ENCODE measurements at places on chromosomes 12 and 14.

DNA sequence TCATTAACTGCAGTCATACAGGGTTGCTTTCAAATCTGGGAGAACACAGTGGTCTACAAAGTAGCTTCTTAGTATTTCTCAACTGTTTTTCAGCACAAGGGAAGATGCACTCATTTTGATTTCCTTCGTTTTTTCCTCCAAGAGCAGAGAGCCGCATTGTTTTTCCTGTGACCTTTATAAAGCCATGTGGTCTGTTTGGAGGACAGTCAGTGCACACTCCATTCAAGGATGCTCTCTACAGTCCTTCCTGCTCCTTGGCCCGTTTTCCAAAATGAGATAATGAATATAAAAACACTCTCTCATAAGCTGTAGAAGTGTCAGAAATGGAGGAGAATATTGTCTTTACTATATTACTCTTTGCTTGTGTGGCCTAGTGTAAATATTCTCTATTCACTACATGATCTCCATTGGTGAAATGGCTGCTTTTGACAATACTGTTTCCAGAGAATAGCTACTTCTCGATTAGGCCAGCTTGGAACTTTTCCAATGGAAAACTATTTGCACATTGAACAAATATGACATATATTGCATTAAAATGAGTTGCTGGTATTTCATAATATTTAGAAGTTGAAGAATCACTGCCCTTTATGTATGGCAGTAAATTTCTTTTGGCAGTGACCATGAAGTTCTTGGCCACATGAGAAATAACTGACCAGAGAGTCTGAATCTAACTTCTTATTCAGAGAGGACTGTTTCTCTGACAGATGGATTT lies 393.1 kb upstream of the RGS6 start:
- no peak for DNase-seq

- DNase-seq, result no peak
Measured at GRCh38 chr14:90816681-90817436, 629 bp upstream of the TTC7B start.

GRCh38 chr12:11014234-11014633 lies 8.2 kb downstream of the TAS2R19 start:
- DNase-seq, result no peak

GRCh38 chr12:32252199-32253073 lies 145.8 kb downstream of the BICD1 start:
- peak; percentile 17 for DNase-seq

GRCh38 chr14:52780893-52781292 lies 10.5 kb downstream of the GNPNAT1 start:
- DNase-seq, result no peak

DNA sequence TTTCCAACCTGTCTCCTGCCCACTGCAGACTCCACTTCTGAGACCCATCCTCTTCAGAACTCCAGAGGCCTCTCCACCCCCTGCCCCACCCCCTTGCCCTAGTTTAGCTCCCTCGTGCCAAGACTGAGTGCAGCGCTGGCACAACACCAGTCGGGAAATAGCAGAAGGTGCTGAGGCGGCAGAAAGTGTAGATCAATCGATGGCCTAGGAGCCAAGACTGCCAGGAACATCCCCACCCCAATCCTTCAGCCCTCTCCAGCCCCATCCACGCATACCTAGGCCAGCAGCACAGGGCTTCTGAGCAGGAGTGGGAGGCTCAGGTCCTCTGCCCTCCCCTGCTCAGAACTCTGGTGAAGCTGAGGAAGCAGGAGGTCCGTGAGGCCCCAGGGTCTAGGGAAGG lies 1.1 kb downstream of the CPNE6 start:
- DNase-seq, result no peak

GRCh38 chr12:64876388-64877071 lies 52.1 kb downstream of the TBC1D30 start:
- DNase-seq, result no peak

DNA sequence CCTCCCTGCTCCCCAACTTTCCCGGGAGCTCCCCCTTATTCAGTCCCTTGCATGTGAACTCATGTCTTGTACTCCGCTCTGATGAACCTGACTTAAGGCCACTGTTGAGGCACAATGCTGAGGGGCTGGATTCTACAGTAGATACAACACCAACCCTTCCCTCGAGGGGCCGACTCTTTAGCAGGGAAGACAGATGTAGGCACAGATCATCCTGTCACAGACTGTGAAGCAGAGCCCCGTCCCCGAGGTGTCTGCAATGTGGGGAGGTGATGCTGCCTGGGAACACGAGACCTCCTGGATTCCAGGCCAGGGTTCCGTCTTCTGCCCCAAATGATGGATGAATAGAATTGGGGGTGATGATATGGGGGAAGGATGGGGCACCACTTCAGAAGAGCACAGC lies 175.1 kb downstream of the CHST11 start:
- no peak for DNase-seq

- DNase-seq, result no peak
Measured at GRCh38 chr14:104200591-104200990, 62.2 kb downstream of the KIF26A start.

DNA sequence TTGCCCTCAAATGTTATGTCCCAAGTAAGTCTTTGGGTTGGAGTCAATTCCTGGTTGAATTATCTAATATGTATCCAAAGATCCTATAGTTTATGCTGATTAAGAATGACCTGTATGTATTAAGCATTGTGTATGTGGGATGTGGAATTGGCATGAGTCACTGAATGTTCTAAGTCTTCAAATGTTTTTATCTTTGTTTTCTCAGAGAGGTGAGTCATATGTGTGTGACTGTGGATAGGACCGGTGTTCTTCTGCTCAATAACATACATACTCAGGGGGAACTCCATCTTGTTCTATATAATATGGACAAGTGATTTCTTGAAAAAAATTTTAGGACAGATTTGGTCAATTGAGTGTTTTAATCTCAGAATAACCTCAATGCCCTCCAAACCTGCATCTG lies 57.9 kb downstream of the NAV3 start:
- DNase-seq, result no peak

DNA sequence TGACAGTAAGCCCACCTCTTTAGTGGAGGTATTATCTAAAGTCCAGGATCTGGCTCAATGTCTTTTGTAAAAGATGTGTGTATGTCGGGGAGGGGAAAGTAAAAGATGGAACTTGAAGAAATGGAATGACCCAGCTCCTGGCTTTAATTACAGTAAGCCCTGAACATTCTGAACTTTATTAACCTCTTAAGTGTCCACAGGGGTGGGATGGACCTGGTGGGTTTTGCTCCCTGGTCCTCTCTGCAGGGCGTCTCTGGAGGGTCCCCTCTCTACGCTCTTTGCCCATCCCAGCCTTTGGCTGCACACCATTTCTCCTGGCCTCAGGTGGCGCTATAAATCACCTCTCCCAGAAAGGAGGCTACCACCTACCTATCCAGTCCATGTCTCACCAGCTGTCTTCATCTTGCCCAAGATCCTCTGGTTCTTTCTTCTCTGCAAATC lies 3.7 kb upstream of the CISTR start:
- no peak for DNase-seq

DNA sequence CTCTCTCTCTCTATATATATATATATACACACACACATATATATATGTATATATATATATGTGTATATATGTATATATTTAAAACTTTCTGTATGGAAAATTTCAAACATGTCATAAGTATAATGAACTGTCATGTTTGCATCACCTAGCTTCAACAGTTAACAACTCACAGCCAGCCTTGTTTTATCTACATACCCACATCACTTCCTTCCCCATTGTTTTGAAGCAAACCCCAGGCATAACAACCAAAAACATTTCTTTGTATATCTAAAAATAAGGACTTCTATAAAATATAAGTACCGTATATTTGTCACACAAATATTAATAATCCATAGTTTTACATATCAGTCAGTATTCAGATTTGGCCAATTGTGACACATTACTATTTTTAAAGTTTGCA lies 57.4 kb downstream of the PAPOLA start:
- no peak for DNase-seq

GRCh38 chr14:26744903-26745302 lies 147.1 kb upstream of the NOVA1 start:
- DNase-seq, result no peak

DNA sequence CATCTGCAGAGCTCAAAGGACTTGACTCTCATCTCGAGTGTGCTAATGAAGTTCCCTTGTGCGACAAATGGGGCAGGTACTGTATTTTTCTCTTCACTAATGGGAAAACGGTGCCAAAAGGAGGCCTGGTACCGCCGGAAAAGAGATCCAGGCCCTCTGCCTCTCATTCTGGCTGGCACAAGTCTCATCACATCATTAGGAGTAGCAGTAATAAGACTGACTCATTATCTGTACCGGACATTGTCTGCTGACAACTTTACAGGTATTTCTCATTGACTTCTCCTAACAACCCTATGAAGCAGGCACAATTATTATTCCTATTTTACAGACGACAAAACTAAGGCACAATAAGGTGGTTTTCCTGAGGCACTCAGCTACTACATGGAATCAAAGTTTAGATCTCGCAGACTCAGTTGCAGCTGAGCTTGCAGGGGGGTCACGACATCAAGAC lies 668 bp downstream of the APPL2 start:
- DNase-seq, result no peak

GRCh38 chr14:88029500-88029899 lies 24.6 kb downstream of the GPR65 start:
- DNase-seq, result no peak

GRCh38 chr12:53670308-53670707 lies 5.6 kb downstream of the ATP5MC2 start:
- DNase-seq, result no peak

- no peak for DNase-seq
Measured at GRCh38 chr14:97155320-97155719, 358.1 kb downstream of the VRK1 start.

DNA sequence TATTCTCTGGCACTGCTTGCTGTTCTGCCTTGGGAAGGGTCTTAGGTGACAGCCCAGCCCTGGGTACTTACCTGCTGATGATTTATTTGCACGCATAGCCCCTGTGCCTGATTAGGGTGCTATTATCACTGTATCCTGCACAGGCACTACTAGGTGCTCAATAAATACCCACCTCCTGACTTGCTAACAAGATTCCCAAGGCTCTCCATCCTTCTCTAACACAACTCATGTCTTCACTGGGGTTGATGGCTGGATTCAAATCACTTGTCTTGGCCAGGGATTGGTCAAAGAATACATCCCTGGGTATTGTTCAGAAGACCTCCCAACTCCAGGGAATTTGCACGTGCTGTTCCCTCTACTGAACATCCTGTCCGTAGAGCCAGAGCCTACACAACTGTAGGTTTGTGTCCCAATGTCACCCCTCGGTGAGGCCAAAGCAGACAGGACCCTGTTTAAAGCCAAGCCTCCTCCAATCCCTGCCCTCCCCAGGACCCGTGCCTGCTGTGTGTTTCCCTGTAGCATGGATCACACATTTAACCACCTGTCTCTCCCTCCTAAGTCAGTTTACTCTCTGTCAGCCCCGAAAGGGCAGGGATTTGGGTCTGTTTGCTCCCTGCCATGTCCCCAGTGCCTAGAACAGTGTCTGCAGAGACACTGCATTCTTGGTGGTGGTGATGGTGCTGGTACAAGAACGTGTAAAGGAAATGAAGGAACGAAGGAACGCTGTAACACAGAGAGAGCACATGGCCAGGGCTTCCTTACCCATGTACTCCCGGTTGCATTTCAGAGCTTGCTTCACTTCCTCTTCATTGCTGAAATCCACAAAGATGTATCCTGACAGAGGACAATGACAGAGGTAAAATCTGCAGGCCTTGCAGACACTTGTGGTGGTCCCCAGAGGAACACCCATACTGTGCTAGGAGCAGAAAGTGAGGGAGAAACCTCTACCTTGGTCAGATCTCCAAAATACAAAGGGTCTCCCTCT lies 16.5 kb downstream of the RBM19 start:
- DNase-seq, result no peak

DNA sequence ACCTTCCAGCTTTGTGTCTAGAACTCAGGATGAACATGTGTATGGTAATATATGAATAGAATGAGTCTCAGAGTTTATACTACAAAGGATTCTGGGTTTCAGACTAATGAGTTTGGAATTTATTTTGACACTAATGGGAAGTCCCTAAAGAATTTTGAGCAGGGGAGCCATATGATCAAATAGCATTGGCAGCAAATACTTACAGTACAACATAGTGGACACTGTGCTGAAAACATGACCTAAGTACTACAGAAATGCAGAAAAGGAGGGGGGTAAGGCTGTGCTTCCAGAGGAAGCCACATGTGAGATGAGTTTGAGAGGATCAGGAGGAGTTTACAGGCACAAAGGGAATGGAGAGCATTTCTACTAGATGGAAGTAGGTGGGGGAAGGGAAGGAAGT lies 225.8 kb downstream of the C12orf42 start:
- DNase-seq, result no peak

GRCh38 chr14:91254461-91254860 lies 10.0 kb upstream of the GPR68 start:
- no peak for DNase-seq

GRCh38 chr12:42728770-42729534 lies 139.4 kb upstream of the PRICKLE1 start:
- no peak for DNase-seq

DNA sequence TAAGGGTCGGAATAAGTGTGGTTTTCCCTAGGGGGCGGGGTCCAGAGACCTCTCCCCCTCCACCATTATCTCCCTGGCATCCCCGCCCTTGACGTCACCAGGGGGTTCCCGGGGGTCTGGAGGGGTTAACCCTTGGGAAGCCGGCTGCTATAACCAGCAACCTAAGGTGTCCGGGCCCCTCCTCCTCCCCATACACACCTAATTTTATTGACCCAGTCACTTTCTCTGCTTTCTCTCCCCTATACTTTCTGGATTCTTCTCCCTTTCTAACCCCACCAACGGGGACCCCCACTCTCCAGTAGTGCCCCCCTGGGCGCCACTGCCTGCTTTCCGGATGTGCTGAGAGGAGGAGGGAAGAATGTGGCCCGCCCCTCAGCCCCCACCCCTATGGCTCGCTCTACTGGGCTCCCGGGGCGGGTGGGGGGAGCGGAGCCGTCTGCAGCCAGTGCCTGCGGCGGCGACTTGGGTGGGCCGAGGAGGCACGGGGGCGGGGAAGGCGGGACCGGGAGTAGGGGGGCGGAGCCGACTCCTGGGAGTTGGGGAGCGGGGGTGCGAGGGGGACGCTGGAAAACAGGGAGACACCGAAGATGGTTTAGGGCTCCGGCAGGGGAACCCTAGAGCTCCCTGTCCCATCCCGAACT lies 1.8 kb downstream of the GLI1 start:
- no peak for DNase-seq

DNA sequence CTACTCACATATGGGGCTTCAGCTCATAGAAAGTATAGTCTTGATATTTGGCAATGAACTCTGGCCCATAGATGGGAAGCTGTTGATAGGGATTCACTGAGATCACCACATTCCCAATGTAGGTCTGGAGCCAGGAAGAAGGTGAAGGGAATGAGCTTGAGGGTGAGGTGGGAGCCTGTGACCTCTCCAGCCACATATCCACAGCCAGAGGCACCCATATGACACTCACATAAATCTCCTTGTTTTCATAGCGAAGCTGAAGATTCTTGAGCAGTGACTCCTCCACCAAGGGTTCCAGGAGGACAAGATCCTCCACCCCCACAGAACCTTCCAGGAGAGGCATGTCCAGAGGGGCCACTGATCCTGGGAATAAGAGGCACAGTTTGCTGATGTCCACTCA lies 1.9 kb downstream of the MYO1A start:
- no peak for DNase-seq

Measured in CD4-positive, alpha-beta T cell treated with Interleukin-4 for 1 hour (primary cell).